ENCODE measurements at places on chromosomes 1 and 21. TPM values are rescaled to one million over a fixed set of nuclear protein-coding genes. Genes with fewer than 3 reads are reported as not detected.

DNA sequence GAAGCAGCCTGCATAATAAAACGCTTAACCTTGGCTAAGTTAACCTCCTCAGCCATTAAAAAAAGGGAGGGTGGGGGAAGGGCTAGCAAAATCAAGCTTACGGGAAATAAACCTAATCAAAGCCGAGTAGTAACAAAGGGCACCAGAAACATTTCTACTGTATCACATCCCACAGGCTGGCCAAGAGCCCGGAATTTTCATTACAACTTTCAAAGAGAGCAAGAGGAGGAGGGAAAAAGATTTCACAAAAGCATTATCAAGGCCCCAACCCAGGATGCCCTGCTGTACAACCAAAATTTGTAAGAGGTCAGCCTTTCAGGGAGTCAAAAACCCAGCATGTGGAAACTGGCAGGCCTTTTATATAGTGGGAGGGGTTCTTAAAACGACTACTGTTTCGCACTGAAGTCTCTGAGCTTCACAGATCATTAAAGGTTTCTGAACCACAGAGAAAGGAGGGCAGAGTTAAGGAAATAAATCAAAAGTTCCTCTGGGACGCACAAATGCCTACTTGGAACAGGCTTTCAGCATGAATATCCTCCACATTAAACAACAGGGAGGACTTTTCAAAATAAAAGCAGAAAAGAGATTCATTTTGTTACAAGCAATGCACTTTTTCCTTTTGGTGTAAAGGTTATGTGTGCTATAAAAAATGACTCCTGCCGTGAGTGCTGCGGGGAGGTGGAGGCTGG lies 90.4 kb downstream of the SLC45A1 start:
- DNase-seq, result peak; percentile 81

- no peak for DNase-seq
These were observed 3.3 kb upstream of the F3 start for GRCh38 chr1:94544706-94545490.

GRCh38 chr1:84078108-84078841 lies 65.8 kb upstream of the PRKACB start:
- DNase-seq, result peak; percentile 10

DNA sequence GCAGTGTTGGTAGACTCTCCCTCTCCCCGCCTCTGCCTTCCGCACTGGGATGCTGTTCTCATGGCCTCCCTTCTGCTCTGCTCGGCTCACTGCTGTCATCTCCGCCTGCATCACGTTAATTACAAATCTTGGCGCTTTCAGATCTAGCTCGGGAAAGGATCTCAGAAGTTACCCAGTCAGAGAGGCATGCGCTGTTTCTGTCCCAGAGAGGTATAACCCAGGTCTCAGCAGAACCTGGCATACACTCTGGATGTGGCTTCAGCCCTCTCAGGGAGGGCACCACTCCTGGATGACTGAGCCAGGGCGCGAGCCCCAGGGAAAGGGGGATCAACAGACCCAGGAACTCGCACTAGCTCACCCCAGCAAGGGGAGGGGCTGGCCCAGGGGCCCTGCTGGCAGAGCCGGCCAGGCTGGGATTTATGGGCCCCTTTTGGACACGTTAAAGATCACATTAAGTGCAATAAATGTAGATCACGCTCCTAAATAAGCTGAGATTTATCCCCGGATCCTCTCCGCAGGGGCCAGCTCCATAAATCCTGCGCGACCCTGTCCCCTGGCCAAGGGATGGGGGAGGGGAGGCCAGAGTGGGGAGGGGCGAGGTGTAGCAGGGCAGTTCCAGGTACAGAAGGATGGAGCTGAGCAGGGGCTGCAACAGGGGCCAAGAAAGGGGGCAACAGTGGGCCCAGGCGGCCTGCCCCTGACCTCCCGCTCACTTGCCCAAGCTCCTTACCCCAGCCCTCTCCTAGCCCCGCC lies 101.3 kb upstream of the ZBTB40 start:
- peak; percentile 70 for DNase-seq

DNA sequence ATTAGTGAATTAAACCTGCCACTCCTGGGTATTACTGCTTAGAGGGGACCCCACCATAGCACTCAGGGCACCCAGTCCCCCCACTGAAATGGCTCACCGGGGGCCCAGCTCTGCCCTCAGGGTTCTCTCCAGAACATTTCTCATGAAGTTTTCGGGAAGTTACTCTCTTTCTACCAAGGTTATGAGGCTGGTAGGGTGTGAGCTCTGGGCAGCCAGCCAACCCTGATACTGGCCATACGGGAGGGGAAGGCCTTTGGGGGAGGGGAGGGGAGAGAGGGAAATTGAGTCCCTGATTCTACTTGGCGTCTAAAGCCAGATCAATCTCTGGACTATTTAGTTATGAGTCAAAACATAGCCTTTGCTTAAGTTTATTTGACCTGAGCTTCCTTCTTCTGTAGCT lies 12.9 kb upstream of the PDE9A start:
- no peak for DNase-seq

GRCh38 chr1:205570796-205571537 lies 60.8 kb downstream of the ELK4 start:
- no peak for DNase-seq

DNA sequence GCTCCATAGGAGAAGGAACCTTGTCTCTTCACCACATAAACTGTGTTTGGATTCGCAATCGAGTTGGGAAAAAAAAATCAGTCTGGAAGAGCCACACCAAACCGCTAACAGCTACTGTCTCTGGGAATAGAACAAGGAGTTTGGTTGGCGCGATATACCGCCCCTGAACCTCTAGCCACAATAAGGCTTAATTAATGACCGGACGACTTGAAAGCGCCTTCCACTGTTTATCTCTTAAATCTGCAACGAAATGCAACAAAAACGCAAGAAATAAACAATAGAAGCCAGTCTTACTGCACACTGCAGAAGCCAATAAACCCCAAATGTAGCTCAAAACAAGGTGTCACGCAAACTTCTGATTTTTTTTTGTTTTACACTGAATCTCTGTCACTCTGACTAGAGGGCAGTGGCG lies 10.9 kb downstream of the BTBD19 start:
- no peak for DNase-seq

GRCh38 chr1:21051177-21051825 lies 125.4 kb downstream of the EIF4G3 start:
- no peak for DNase-seq

DNA sequence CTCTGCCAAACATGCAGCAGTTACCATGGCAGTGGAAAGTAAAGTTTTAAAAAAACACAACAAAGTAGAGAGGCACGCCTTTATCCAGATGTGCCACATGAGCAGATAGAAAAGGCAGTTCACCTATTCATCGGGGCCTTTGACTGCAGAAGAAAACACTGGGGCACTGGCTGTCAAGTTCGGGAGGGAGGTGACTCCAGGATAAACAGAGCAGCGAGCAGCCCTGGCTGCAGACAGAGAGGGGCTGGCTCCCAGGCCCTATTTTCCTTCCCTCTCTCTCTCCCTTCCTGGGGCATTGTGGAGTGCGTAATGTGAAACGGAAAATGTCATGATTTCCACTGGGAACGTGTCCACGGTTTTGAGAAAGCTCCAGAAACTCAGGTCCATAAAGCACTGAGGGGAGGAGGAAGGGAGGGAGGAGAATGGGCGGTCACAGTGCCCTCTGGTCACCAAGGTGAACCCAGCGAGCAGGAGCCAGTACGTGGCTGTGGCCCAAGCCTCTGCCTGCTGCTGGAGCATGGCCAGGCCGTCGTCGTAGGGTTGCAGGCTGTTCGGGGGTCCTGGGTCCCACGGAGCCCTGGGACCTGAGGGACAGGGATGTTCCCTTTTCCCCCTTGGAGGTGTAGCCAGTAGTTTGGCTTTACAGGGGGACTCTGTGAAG lies 114.7 kb upstream of the IRF2BP2 start:
- no peak for DNase-seq

- DNase-seq, result no peak
These were observed 154.9 kb downstream of the CRB1 start for GRCh38 chr1:197422993-197423392.

DNA sequence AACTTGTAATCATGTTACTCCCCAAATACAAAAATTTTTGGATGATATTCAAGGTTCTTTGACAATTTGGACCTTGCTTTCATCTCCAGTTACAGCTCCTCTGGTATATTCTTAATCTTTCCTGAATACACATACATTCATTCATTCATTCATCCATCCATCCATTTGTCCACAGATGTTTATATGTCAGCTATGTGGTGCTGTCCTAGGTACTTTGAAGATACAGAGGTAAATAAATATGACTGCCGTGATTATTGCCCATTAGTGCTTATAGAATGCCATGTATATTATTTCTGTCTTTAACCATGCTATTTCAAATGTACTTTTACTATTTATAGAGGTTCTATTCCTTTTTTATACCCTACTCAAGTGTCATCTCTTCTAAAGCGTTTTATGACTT lies 72.1 kb downstream of the SYT14 start:
- no peak for DNase-seq

DNA sequence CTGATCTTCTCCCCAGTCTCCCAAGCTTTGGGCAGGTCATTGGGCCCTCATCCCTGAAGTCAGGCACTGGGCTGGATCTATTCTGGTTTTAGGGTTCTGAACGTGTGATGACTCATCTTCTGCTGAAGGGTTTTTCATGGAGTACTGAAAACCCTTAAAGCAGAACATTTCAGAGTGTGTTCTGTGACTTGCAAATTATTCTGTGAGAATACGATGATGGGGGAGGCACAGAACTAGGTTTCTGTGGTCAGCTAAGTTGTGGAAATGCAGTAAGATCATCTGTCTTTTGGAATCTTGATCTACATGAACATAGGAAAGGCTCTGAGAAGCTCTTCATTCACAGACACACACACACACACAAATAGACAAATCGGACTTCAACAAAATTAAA lies 46.2 kb downstream of the NAV1 start:
- no peak for DNase-seq

DNA sequence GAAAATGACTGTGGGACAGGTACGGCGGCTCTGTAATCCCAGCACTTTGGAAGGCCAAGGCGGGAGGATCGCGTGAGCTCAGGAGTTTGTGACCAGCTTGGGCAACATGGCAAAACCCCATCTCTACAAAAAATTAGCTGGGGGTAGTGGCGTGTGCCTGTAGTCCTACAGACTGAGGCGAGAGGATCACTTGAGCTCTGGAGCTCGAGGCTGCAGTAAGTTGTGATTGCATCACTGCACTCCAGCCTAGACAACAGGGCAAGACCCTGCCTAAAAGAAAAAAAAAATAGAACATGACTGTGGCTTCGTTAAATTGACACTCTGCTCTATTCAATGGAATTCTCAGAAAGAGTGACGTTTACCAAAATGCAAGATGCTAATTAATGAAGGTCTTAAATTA lies 3.9 kb upstream of the DBT start:
- no peak for DNase-seq

GRCh38 chr1:19657511-19657910 lies 7.2 kb upstream of the HTR6 start:
- DNase-seq, result no peak

GRCh38 chr1:39129514-39129913 lies 75.0 kb upstream of the MACF1 start:
- DNase-seq, result no peak

DNA sequence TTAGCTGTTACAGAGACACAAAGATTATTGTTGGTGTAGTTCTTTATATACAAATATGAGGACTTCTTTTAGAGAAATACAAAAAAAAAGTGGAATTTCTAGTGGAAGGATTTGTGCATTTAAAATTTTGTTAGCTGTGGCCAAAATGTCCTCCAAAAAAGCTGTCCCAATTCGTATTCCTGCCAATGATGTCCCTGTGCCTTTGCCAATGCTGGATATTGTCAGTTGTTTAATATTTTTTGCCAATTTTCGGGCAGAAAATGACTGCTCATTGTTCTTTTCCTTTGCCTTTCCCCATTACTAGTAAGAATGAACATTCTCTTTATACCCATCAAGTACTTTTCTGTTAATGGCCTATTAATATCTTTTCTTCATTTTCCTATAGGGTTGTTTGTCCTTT lies 110.0 kb upstream of the HOOK1 start:
- no peak for DNase-seq

DNA sequence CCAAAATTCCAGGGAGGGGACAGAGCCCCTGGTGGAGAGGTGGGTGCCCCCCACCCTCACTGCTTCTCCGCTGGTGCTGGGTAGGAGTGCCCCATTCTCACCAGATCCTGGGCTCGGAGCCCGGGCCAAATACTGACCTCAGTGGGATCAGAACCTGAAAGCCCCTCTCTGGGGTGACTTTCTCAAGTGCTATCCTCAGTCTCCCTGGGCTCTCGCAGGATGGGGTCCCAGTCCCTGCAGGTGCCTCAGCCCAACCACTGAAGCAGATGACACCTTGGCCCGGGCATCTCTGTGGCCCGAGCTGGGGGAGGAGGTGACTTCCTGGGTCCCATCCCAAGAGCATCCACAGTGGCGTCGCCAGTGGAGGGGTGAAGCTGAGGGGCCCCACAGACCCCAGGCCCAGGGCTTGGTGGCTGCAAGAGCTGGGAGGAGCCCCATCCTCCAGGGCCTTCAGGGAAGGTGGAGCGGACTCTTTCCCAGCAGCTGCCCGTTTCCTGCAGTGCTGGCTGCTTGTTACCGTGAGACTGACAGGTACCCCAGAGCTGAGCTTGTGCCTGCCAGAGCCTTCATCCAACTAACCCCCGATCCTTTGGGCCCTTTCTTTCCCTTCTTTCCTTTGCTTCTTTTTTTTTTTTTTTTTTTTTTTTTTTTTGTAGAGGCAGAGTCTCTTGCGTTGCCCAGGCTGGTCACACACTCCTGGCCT lies 3.9 kb upstream of the FNDC10 start:
- DNase-seq, result no peak

DNA sequence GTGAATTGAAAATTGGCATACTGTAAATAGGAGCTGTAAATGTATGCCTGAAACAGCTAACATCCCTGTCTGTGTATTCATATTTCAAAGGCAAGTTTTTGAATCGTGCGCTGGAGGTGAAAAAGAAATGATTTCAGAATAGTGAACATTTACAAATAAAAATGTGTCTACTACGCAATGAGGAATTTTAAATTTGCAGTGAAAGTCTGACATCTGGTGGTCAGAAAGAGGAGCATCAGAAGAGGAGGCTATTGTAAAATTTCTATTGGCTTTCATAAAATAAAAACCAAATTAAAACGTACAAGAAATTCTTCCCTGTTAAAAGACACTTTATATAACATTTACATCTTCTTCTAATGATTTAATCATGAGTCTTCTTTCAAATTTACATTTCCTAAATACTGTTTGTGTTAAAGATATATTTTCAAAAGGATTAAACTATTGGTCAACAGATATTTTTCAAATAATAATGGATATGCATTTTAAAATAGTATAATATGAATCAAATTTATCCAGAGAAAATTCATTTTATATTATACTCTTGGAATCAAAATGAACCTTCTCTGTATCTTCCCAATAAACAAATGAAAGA lies 113.7 kb upstream of the RRP15 start:
- DNase-seq, result no peak

- DNase-seq, result no peak
These were observed 645.1 kb downstream of the ADGRL2 start for GRCh38 chr1:82445827-82446226.

DNA sequence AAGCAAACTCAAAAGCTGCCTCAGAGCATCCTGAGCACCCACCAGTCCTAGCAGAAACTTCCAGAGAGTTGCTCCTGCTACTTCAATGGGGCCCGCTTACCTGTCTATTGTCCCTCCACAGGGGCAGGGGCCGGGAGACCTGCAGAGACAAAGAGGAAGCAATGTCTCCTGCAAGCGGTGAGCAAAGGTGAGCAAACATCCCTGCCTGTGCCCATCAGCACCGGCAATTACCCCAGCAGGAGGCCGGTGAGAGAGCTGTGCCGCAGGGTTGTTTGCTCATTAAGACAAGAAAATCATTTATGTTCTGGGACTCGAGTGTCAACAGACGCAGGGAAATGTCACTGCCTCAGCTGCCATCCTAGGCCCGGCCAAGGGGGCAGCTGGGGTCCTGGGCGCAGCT lies 53.8 kb upstream of the TARDBP start:
- no peak for DNase-seq

The CDK11B gene
- total RNA-seq, result 6.5 TPM

The FCRL4 gene
- total RNA-seq, result not detected

The HAPLN2 gene
- total RNA-seq, result not detected

The LRRC39 gene
- 13.8 TPM for total RNA-seq
